ENCODE measurements at places on chromosomes 13 and 19. TPM values are rescaled to one million over a fixed set of nuclear protein-coding genes. Genes with fewer than 3 reads are reported as not detected.

- no peak overlapping the region for H3K4me3 ChIP-seq
- no peak for DNase-seq
- H3K27ac ChIP-seq, result no peak overlapping the region
- no peaks in the 10 kb centered on the region for H3K4me1 ChIP-seq
- H3K27me3 ChIP-seq, result no peaks in the 10 kb centered on the region
Observed at GRCh38 chr13:99834246-99834645, 137.3 kb downstream of the ZIC5 start.

- H3K4me1 ChIP-seq, result no peaks in the 10 kb centered on the region
- no peaks in the 10 kb centered on the region for H3K27me3 ChIP-seq
- no peak overlapping the region for H3K4me3 ChIP-seq
- H3K27ac ChIP-seq, result no peak overlapping the region
Observed at GRCh38 chr13:97548138-97548537, 114.2 kb downstream of the RAP2A start.

DNA sequence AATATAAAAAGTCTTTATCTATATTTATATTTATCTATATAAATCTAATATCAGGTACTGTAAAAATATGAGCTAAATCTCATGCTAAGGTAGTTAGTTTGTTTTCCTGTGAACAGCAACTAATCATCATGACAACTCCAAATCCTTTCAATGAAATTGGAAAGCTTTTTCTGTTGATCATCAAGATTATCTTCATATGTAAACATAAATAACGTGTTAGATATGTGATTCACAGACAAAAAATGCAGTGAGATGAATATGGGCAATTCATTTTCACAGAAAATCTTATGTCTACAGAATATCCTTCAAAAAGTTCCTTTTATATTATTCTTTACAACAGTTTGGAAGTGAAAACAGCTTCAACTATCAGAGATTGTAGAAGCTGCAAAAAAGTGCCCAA is 41.7 kb upstream of the EEF1AKMT1 start:
- H3K27ac ChIP-seq, result no peak overlapping the region
- DNase-seq, result no peak
- no peak overlapping the region for H3K4me3 ChIP-seq
- no peaks in the 10 kb centered on the region for H3K36me3 ChIP-seq

- no peak overlapping the region for H3K27ac ChIP-seq
- H3K4me3 ChIP-seq, result no peak overlapping the region
- no peak for DNase-seq
- H3K36me3 ChIP-seq, result no peaks in the 10 kb centered on the region
Observed at GRCh38 chr13:48979892-48980291, 4.2 kb downstream of the FNDC3A start.

- no peaks in the 10 kb centered on the region for H3K4me1 ChIP-seq
- peak; percentile 51 for DNase-seq
- no peak overlapping the region for H3K27ac ChIP-seq
- no peak overlapping the region for H3K4me3 ChIP-seq
- no peaks in the 10 kb centered on the region for H3K27me3 ChIP-seq
- no peaks in the 10 kb centered on the region for H3K36me3 ChIP-seq
Observed at GRCh38 chr19:54439174-54439851, 9.7 kb upstream of the LENG8 start.

GRCh38 chr13:79360095-79360494 is 46.0 kb downstream of the RBM26 start:
- DNase-seq, result no peak
- H3K36me3 ChIP-seq, result no peaks in the 10 kb centered on the region
- no peaks in the 10 kb centered on the region for H3K27me3 ChIP-seq
- H3K4me1 ChIP-seq, result no peaks in the 10 kb centered on the region

- H3K27me3 ChIP-seq, result no peaks in the 10 kb centered on the region
- no peaks in the 10 kb centered on the region for H3K4me1 ChIP-seq
- H3K27ac ChIP-seq, result no peak overlapping the region
- H3K4me3 ChIP-seq, result no peak overlapping the region
- no peaks in the 10 kb centered on the region for H3K36me3 ChIP-seq
Observed at GRCh38 chr13:53612200-53612599, 583.6 kb downstream of the OLFM4 start.

DNA sequence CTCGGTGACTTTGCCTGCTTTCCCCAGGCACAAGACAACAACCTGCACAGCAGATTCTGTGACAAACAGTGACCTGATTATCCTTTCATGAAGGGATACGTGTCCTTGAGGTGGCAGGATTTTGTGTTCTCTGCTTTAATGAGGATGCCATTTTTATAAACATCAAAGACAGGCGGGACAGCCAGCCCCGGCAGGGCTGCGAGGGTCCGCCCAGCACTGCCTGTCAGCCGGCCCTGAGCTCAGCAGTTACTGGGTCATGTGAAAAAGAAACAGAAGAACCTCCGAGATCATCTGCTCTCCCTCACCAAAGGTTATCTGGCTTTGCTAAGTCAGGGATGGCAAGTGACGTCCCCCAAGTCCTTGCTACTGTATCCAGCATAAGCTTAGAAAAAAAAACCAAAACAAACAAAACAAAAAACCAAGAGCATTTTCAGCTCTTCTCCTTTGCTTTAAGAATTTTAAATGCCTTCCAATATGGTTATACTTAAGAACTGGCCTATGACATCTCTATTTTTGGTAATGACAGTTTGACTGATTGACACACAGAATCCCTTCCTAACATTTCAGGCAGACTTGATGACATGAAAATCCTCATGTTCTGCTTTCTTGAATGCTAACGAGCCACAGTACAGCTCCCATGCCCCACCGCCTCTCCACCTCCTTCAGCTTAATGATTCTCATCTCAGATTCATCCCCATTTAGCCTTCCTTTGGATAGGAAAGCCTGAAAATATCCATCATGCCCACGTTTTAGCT is 666.6 kb upstream of the ARGLU1 start:
- H3K27me3 ChIP-seq, result no peaks in the 10 kb centered on the region
- H3K27ac ChIP-seq, result no peak overlapping the region
- no peaks in the 10 kb centered on the region for H3K4me1 ChIP-seq
- no peak for DNase-seq
- no peaks in the 10 kb centered on the region for H3K36me3 ChIP-seq
- H3K4me3 ChIP-seq, result no peak overlapping the region

GZMM gene
- polyA plus RNA-seq, result 2.8 TPM

MAP2K7 gene
- 23.3 TPM for polyA plus RNA-seq

MBD3L3 gene
- polyA plus RNA-seq, result not detected

DLL3 gene
- polyA plus RNA-seq, result not detected

All from aorta (tissue), 5 donors.